Tibial artery (tissue), 4 donors: ENCODE measurements at places on chromosomes 4 and X.

GRCh38 chr4:657834-658667 is 16.0 kb downstream of the ATP5ME start:
- DNase-seq: no peak

DNA sequence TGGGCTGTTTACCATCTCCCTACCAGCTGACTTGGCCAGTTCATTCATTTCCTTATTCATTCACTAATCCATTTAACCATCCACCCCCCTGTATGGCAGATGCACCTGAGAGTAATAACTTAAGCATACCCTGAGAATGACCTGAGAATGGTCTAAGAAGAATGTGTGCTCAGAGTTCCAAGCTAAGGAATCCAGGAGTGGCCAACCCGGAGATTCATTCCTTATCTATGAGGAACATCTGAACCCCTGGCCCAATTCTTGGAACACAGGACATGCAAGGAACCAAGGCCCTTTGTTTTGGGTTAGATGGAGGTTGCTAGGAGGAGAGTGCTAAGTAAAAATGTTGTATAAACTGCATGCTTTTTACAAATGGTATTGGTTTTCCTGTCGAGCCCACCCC is 13.5 kb upstream of the STARD8 start:
- DNase-seq: no peak

- no peak for DNase-seq
Measured at GRCh38 chrX:8683687-8684086, 48.2 kb downstream of the ANOS1 start.

GRCh38 chrX:101906136-101906796 is 25.6 kb downstream of the ZMAT1 start:
- DNase-seq: no peak

GRCh38 chr4:90445380-90445779 is 318.2 kb downstream of the CCSER1 start:
- no peak for DNase-seq

DNA sequence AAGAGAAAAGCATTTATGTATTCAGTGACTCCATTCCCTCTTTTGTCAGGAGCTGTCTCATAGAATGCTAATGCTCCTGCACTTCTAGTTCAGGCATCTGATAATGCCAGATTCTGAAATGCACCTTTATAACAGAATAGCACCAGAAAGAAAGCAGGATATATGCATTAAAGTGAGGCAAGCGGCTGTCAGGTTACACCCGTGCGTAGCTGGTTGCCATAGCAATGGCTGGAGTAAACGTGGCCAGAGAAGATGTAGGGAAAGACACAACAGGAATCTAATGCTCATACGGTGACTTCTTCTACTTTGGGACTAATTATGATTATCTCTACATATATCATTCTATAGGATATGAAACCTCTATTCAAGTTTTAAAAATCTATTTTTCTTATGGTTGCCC is 5.9 kb downstream of the EMCN start:
- DNase-seq: no peak

DNA sequence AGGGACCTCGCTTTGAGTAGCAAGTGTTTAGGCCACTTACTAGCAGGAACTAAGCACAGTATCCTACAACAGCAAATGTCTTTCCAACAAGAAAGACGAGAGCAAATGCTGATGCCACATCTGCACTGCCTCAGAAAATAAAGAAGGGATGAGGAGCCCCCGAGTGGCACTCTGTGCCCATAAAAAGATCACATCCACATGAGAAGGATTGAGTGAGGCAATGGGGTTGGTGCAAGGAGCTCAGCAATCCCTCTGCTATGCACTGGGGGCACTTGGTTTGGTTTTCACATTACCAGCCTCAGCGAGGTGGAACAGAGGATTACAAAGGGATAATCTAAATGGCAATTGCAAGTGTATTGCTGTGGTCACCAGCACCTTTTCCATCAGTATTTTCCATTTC is 252.8 kb upstream of the SLC7A11 start:
- no peak for DNase-seq

GRCh38 chr4:113823291-113823659 is 61.7 kb upstream of the CAMK2D start:
- no peak for DNase-seq

DNA sequence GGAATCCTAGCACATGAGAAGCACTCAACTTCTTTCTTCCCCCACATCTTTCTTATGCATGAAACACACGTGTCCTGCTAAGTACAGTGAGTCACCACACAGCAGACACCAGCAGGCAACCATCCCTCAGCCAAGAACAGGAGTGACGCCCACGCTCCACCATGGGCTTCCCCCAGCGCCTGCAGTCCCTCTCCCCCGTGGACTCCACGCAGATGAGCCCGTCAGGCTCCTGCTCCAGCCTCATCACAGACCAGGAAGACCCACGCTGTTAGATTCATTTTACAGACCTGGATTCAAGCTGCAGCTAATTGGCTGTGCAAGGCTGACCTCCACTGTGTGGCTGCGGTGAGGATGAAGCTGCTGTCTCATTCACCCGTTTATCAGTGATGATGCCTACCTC is 16.7 kb downstream of the HMX1 start:
- no peak for DNase-seq

- no peak for DNase-seq
Measured at GRCh38 chrX:19517965-19518364, 2.7 kb upstream of the MAP3K15 start.

- no peak for DNase-seq
Measured at GRCh38 chrX:47283015-47283771, 50.4 kb downstream of the USP11 start.

GRCh38 chr4:17427991-17428390 is 83.9 kb downstream of the QDPR start:
- DNase-seq: no peak

DNA sequence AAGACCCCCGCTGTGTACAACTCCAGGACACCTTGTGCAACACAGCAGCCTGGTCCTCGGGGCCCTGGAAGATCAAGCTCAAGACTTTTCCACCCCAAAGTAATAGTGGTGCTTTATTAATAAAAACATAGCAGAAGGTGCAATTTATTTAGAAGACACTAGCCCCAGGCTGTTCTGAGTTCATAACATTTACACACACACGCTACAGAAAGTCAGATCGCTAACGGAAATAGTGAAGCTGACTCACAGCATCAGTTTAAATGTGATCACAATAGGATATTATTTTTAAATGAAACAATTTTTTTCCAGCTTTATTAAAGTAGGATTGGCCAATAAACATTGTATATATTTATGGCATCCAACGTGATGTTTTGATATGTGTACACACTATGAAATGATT is 141.0 kb downstream of the STK32B start:
- DNase-seq: no peak

DNA sequence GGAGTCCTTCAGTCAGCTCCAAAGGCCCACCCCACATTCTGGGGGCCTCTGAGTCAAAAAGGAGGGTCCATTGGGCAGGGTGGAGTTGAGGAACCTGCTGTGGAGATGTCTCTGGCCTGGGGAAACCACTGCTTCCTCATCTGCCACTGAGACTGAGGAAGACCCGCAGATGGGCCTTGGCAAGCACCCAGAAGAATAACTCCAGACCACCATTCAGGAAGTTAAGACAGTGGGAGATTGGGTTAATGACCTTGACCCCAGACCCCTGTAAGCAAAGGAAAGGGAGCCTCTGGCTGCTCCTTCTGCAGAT is 8.1 kb upstream of the HSD17B10 start:
- DNase-seq: no peak

DNA sequence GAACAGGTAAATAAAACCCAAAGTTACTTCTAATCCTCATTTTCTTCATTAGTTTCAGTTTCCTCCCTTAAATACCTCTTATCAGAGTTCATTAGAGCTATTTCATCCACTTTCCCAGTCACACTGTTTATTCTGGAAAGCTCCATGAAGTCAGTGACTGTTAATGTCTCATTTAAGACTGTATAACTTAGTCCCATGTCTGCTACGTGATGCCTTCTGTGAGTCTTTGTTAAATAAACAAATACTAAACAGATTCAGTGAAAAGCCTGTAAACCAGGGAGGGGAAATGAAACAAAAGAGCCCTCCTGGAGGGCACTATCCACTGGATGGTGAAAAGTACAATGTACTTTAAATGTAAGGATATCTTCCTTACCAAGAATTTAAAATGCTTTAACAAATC is 24.7 kb downstream of the ACE2 start:
- no peak for DNase-seq

GRCh38 chr4:7668271-7668670 is 233.5 kb upstream of the PSAPL1 start:
- DNase-seq: no peak
